Kidney epithelial cell (primary cell): ENCODE measurements at places on chromosomes 2 and 18. TPM values are rescaled to one million over a fixed set of nuclear protein-coding genes. Genes with fewer than 3 reads are reported as not detected.
A peak's percentile ranks its signal among the peaks of the same experiment; 100 is the strongest.

GRCh38 chr2:589281-590130, 87.7 kb downstream of the TMEM18 start:
- no peak for DNase-seq

- no peak for DNase-seq
Observed at GRCh38 chr2:80852079-80852807, 547.7 kb upstream of the LRRTM1 start.

DNA sequence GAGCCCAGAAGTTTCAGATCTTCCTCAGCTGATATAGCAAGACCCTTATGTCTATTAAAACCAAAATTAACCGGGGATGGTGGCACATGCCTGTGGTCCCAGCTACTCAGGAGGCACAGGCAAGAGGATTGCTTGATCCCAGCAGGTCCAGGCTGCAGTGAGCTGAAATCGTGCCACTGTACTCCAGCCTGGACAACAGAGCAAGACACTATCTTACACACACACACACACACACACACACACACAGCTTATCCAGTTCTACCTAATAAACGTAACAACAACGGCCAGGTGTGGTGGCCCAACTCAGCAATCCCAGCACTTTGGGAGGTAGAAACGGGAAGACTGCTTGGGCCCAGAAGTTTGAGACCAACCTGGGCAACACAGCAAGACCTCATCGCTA, 7.5 kb downstream of the LPIN2 start:
- DNase-seq = no peak

The GAREM2 gene
- total RNA-seq = 3.0 and 3.1 TPM in 2 replicates

GRCh38 chr2:211367293-211367692, 810.9 kb downstream of the CPS1 start:
- peak; percentile 12 for DNase-seq

The ACTG2 gene
- 0.27 and 2.1 TPM in 2 replicates for total RNA-seq

GRCh38 chr2:158042245-158042644, 59.4 kb upstream of the UPP2 start:
- no peak for DNase-seq

The HOXD4 gene
- 5.4 and 13.8 TPM in 2 replicates for total RNA-seq

GRCh38 chr2:112699984-112700667, 20.7 kb upstream of the NT5DC4 start:
- DNase-seq = no peak

GRCh38 chr2:74702001-74702715, 48.1 kb downstream of the SEMA4F start:
- DNase-seq = no peak

DNA sequence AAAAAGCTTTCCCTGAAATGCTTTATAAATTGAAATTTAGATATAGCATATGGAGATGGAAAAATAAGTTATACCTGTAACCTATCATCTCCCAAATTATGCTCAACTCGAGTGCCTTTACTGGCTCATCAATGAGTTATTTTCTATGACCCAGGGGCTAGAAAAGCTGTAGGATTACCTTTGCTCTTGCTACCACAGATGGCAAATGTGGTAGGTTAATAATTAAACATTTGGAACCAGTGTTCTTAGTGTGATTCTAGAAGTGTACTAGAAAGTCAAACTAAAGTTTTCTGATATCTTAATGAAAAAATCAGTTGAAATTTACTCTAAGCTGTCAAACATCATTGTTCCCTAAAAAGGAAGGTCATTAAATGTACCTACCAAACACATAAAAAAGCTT, 22.5 kb downstream of the ALS2 start:
- DNase-seq = no peak

GRCh38 chr2:157181234-157181633, 76.3 kb upstream of the GALNT5 start:
- no peak for DNase-seq

GRCh38 chr2:46657042-46657504, 177.7 kb downstream of the TMEM247 start:
- no peak for DNase-seq

- DNase-seq = no peak
Observed at GRCh38 chr2:239589833-239590232, 189.0 kb upstream of the HDAC4 start.
